Neural crest cell (in vitro differentiated cells): ENCODE measurements at places on chromosomes 5 and 9. TPM values are rescaled to one million over a fixed set of nuclear protein-coding genes. Genes with fewer than 3 reads are reported as not detected.

- H3K27me3 ChIP-seq: no peaks in the 10 kb centered on the region
- H3K4me3 ChIP-seq: no peak overlapping the region
- no peaks in the 10 kb centered on the region for H3K4me1 ChIP-seq
- H3K36me3 ChIP-seq: peaks cover 4% of the 10 kb centered on the region
These were observed 184.0 kb downstream of the FBXO4 start for GRCh38 chr5:42109006-42109572.

Gene PCDHA9
- total RNA-seq: 1.4 TPM in 2 replicates

Gene CCNO
- total RNA-seq: 0.28 TPM in 1 of 2 replicates, not detected in the other

DNA sequence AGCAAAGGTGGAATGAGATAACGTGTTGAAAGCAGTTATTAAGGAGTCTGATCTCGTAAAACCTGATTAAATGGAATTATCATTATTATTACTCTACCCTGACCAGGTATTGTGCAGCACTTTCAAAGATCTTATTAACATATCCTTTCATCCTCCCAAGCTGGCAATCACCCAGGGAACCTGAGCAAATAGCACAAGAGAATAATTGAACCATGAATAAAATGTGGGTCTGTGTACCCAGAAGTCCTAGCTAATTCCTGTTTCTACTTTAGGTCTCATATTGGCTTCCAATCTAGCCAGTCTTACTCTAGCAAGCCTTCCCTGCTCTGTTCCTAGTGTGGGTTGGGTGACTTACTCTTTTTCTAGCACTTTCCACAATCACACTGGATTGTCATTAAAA lies 162.2 kb upstream of the STK32A start:
- peaks cover 6% of the 10 kb centered on the region for H3K4me1 ChIP-seq
- H3K27ac ChIP-seq: no peak overlapping the region
- H3K4me3 ChIP-seq: no peak overlapping the region
- H3K36me3 ChIP-seq: no peaks in the 10 kb centered on the region
- DNase-seq: no peak
- peaks cover 5% of the 10 kb centered on the region for H3K27me3 ChIP-seq

DNA sequence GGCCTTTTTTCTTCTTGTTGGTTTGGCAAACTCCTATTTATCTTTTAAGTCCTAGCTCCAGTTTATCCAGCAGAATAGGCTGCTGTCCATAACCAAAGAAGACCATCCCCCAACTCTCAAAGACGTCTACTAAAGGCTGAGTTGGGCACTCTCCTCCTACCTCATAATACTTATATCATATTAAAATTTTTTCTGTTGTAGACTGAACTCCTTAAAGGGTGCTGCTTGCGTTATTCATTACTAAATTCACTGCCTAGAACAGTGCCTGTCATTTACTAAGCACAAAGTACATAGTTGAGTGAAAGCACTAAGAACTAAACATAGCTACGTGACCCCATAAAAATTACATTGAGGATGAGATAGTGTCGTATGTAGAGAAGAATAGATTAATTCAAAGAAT lies 21.7 kb downstream of the DCP2 start:
- H3K27me3 ChIP-seq: no peaks in the 10 kb centered on the region
- no peak for DNase-seq
- no peak overlapping the region for H3K27ac ChIP-seq
- no peak overlapping the region for H3K4me3 ChIP-seq
- H3K4me1 ChIP-seq: peaks cover 10% of the 10 kb centered on the region

Gene ACER2
- 5.3 and 5.6 TPM in 2 replicates for total RNA-seq

DNA sequence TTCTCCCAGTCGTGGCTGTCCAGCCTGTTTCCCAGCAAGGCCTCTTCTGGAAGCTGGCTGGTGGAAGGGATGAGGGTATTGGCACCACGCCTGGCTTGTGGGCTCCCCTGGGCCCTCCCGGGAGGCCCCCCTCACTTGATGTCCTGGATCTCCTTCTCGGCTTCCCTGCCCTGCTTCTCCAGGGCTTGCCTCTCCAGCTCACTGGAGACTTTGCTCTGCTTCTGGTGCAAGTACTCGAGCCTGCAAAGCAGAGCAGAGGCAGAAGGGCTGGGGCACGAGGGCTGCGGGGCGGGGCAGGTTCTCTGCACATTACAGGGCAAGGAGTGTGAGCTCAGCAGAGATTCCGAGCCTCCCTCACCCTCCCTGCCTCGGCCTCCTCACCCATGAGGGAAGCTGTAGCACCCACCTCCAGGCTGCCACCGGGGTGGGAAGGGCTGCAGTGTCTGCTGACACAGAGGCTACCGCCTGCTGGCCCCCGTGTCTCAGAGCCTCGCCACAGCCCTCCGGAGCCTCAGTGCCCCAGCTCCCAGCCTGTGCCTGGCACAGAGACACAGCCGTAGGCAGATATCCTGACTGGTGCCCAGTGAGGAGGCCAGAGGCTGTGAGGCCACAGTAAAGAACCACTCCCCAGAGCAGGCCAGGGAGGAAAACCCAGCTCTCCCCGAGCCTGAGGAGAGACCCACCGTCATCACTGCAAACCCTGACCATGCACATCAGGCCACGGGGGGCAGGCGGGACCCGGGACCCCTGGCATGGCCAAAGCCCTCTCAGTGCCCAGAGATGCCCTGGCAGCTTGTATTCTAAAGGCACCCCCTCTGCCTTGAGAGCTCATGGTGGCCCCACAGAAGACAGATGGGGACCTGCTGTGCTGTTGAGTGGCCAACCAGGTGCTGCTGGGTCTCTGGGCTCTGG lies 7.2 kb downstream of the SNAPC4 start:
- H3K4me1 ChIP-seq: no peaks in the 10 kb centered on the region
- H3K27ac ChIP-seq: no peak overlapping the region
- DNase-seq: no peak
- H3K36me3 ChIP-seq: peaks cover 6% of the 10 kb centered on the region
- H3K4me3 ChIP-seq: no peak overlapping the region

- H3K36me3 ChIP-seq: no peaks in the 10 kb centered on the region
- no peak overlapping the region for H3K27ac ChIP-seq
- peaks cover 34% of the 10 kb centered on the region for H3K27me3 ChIP-seq
- H3K4me1 ChIP-seq: peaks cover 4% of the 10 kb centered on the region
These were observed 19.2 kb upstream of the TOR1B start for GRCh38 chr9:129783516-129784361.

GRCh38 chr9:137222190-137223077 lies at the start of gene RNF208:
Gene RNF208 (minus strand): TSS chr9:137222240. CDS start chr9:137221212, 1,028 bp downstream.
- no peak for DNase-seq
- H3K27ac ChIP-seq: peak within 1 kb of the TSS; percentile 81
- peaks cover under 1% of the 10 kb centered on the region for H3K4me1 ChIP-seq
- H3K4me3 ChIP-seq: peak within 1 kb of the TSS; percentile 85
- H3K27me3 ChIP-seq: peaks cover 3% of the 10 kb centered on the region

- H3K27ac ChIP-seq: peak overlapping the region; percentile 87
- peak overlapping the region; percentile 27 for H3K4me3 ChIP-seq
- no peaks in the 10 kb centered on the region for H3K27me3 ChIP-seq
- no peaks in the 10 kb centered on the region for H3K4me1 ChIP-seq
- H3K36me3 ChIP-seq: peaks cover 9% of the 10 kb centered on the region
These were observed 115.8 kb downstream of the DAB2IP start for GRCh38 chr9:121767171-121767769.

- peaks cover 21% of the 10 kb centered on the region for H3K27me3 ChIP-seq
- H3K27ac ChIP-seq: no peak overlapping the region
- no peak overlapping the region for H3K4me3 ChIP-seq
- peaks cover 12% of the 10 kb centered on the region for H3K4me1 ChIP-seq
These were observed 388.0 kb upstream of the IRX2 start for GRCh38 chr5:3139499-3139931.

DNA sequence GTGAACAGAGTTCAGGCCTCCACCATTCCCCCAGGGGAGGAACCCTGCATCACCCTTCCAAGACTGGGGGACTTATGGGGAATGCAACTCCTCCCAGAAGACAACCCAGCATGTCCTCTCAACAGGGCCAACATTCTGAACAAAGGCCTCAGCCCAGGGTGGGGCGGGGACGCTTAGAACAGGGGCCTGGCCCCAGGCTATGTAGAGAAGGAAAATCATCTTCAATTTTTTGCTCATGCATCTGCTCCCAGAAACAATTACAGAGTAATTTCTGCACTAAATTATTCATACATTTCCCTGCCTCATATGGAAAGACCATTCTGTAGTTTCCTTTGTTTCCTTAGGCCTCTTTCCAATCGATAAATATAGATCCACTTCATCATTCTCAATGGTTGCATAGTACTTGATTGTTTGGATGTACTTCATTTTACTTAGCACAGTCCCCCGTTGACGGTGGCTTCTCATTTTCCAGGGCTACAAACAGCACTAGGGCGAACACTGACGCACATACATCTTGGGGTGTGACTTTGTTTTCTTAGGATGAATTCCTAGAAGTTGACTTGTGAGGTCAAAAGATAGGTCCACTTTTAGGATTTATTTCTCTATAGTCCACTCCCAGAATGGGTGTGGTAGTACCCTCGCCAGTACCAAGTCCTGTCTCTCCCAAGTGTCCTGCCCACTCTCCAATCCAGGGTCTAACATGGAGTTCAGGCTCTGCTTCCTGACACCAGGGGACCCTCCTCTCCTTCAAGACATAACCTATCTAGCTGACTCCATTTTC lies 27.2 kb upstream of the SMU1 start:
- no peak for DNase-seq
- no peak overlapping the region for H3K27ac ChIP-seq
- H3K27me3 ChIP-seq: no peaks in the 10 kb centered on the region
- no peaks in the 10 kb centered on the region for H3K36me3 ChIP-seq

DNA sequence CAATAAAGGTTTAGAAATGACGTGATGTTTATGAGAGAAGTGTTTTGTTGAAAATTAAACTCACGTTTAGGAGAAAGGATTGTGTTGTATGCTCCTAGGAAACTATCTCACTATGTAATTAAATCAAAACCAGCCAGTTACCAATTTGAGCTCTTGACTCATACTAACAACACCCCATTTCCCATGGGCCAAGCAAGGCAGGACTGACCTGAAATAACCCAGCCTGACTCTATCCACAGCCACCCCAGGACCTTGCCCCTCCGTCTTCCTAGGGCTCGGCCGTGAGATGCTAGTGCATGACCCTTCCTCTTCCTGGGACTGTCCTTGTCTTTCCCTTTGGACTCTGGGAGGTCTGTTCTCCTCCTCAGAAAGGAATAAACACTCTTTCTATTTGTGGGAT lies 16.4 kb downstream of the TLR4 start:
- H3K4me1 ChIP-seq: no peaks in the 10 kb centered on the region
- DNase-seq: no peak

Gene TAL2
- 7.4 and 8.4 TPM in 2 replicates for total RNA-seq

DNA sequence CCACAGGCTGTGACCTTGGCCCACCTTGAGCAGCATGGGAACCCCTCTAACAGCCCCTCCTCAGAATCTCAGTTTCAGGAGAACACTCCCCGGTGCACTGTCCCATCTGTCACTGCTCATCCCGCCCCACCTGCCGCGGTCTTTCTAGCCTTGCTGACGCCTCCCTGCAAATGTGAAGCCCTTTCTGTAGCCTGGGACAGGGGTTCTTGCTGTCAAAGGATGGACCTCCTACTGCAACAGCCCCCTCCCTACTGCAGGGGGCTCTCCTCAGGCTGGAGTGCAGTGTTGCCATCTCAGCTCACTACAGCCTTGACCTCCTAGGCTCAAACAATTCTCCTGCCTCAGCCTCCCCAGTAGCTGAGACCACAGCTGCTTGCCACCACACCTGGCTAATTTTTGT lies 20.0 kb downstream of the OR2V1 start:
- H3K27ac ChIP-seq: no peak overlapping the region
- H3K4me1 ChIP-seq: peaks cover 14% of the 10 kb centered on the region
- H3K27me3 ChIP-seq: peaks cover 96% of the 10 kb centered on the region
- no peak overlapping the region for H3K4me3 ChIP-seq

DNA sequence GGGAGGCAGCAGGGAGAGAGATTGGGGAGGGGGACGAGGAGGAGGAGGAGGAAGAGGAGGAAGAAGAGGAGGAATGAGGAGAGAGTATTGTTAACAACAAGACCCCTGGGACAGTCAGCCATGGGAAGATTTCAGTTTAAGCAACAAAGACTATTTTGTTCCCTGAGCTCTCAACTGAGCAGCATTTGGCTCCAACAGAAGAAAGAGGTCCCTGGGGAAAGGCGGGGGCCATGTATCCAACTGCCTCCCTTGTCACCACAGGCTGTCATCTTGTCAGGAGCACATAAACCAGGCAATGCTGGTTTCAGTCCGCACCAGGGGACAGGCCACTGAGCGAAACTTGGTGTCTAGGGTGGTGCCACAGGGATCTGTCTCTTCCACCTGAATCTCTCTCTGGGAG lies 316.1 kb downstream of the TLE1 start:
- peak overlapping the region; percentile 3 for H3K4me3 ChIP-seq
- no peak for DNase-seq
- H3K4me1 ChIP-seq: peaks cover 80% of the 10 kb centered on the region
- peaks cover 63% of the 10 kb centered on the region for H3K27me3 ChIP-seq

GRCh38 chr9:127458921-127459320 lies 7.6 kb downstream of the LRSAM1 start:
- no peak for DNase-seq
- no peaks in the 10 kb centered on the region for H3K27me3 ChIP-seq
- H3K4me1 ChIP-seq: no peaks in the 10 kb centered on the region
- no peak overlapping the region for H3K27ac ChIP-seq

GRCh38 chr9:81397481-81398381 lies 291.6 kb downstream of the TLE1 start:
- no peak for DNase-seq
- H3K27ac ChIP-seq: peak overlapping the region; percentile 10
- no peaks in the 10 kb centered on the region for H3K27me3 ChIP-seq

Gene FIBCD1
- 0.23 and 0.45 TPM in 2 replicates for total RNA-seq

- H3K4me3 ChIP-seq: no peak overlapping the region
- no peaks in the 10 kb centered on the region for H3K27me3 ChIP-seq
- no peaks in the 10 kb centered on the region for H3K36me3 ChIP-seq
- no peak overlapping the region for H3K27ac ChIP-seq
These were observed 89.8 kb upstream of the ELL2 start for GRCh38 chr5:96051401-96051830.

- H3K4me3 ChIP-seq: no peak overlapping the region
- H3K36me3 ChIP-seq: no peaks in the 10 kb centered on the region
- H3K4me1 ChIP-seq: no peaks in the 10 kb centered on the region
- DNase-seq: no peak
These were observed 85.8 kb downstream of the FAM114A2 start for GRCh38 chr5:153952893-153953292.

DNA sequence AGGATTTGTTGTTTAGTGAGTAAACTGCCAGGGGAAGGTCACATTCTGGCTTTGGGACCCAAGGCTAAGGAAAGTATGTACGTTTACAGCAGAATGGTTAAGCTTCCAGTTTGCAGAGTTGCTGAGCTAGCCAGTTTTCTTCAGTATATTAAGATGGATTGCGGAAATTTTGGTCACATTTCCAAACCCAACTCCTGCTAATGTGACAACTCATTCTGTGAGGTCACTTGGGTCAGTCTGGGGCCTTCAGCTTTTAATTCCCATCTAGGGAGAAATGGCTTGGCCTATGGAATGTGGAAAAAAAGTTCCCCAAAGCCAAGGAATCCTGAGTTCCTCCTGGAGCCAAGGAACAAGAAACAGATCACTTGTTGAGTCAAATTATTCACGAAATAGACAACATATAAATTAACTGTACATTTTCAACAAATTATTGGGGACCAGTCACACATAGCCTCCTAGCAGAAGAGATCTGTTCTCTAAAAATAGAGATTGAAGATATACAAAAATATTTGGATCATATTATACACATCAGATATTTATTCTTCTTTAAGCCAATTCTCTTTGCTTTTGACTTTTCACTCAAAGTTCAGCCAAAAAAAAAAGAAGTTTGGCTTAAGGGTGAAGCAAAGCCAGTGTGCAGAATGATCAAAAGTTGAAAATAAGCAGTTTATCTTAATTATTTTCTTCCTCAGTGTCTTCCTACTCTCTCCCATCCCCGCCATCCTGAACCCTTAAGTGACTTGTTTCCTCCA lies 8.8 kb downstream of the KCNV2 start:
- no peak overlapping the region for H3K4me3 ChIP-seq
- H3K36me3 ChIP-seq: peaks cover 6% of the 10 kb centered on the region
- H3K4me1 ChIP-seq: peaks cover 38% of the 10 kb centered on the region
- H3K27me3 ChIP-seq: no peaks in the 10 kb centered on the region
- no peak for DNase-seq
- no peak overlapping the region for H3K27ac ChIP-seq
